ENCODE measurements at places on chromosomes 5 and 9.

DNA sequence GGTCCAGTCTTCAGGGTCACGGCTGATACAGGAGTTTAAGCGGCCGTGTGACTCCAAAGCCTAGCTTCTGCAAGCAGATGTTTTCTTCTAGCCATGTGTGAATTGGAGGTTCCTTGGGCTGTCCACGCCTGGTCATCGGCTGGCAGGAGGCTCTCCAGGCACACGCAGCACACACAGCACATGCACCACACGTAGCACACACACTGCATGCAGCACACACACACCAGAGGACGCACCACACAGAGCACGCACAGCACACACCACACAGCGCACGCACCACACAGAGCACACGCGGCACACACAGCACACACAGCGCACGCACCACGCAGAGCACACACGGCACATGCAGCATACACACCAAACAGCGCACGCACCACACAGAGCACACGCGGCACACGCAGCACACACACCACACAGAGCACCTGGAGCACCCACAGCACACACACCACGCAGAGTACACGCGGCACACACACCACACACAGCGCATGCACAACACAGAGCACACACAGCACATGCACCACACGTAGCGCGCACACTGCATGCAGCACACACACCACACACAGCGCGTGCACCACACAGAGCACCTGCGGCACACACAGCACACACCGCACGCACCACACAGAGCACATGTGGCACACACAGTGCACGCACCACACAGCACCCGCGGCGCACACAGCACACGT is 234.3 kb downstream of the FANCC start:
- no peak for DNase-seq

DNA sequence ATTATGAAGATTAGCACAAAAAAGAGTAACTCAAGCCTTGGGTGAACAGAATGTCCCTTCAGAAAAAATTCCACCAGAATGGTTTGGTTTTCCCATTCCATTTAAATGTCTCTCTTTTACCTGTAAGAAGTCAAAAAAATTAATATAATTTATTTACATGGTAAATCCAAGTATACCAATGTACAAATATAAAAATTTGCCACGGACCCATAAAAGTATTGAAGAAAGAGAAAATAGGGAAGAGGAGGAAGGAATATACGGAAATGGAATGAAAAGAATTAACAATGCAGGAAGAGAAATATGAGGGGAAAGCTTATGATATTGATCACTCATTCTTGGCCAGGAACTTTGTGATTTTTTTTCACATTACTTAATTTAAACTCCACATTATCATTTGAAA is at the start of gene OR13C9:
Gene OR13C9 (minus strand): TSS at position 101 of the 400 bp plus-strand sequence. CDS start 0 bp downstream, at position 101.
- DNase-seq = no peak

GRCh38 chr9:131677444-131678180 is 62.3 kb downstream of the RAPGEF1 start:
- DNase-seq = peak; percentile 33

- peak; percentile 74 for DNase-seq
Measured at GRCh38 chr5:39714036-39714698, 289.4 kb upstream of the DAB2 start.

GRCh38 chr9:92058723-92059444 is 56.3 kb downstream of the SPTLC1 start:
- DNase-seq = no peak

- no peak for DNase-seq
Measured at GRCh38 chr9:22817181-22817580, 370.6 kb downstream of the DMRTA1 start.

GRCh38 chr5:119795768-119796167 is 166.4 kb downstream of the FAM170A start:
- no peak for DNase-seq

GRCh38 chr9:126298063-126298801 is 28.4 kb upstream of the MVB12B start:
- no peak for DNase-seq

DNA sequence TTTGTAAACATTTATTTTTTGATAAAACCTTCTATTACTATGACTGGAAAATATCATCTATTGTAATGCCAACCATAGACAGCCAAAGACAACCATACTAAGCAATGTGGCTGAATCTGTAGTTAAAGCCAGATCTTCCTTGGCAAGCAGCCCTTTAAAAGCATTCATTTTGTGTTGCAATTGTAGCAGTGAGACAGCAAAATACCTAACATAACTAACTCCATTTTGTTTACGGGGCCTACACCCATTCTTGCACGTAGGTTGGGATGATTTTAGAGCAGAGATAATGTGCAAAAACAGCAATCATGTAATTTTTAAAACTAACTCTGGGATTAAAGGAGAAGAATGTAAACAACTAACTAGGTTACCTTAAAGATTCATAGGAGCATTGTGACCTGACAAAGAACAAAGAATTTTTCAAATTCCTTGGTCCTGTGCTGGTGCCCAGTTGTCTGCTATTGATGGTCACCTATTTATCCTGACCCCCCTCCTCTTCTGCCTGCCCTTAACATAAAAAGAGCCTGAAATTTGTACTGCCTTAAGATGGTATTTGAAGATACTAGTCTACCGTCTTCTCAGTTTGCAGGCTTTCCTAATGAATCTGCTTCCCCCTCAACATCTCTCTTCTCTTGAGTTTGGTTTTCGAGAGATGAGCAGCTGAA is 10.6 kb downstream of the IFNA1 start:
- no peak for DNase-seq

DNA sequence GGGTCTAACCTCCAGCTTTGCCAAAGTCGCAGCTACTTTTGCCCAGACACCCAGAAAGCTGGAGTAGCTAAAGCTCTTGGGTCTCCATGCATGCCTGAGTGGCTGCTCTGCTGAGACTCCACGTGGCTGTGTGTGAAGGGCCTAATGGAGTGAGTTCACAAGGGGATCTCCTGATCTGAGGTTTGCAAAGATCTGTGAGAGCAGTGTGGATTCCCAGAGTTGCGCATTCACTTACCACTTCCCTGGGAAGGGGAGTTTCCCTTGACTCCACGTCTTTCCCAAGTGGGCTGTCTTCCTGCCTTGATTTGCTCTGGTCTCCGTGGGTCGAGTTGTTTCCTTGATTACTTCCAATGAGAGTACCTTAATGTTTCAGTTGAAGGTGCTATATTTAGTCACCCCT is 17.6 kb upstream of the CDKN2B start:
- no peak for DNase-seq

DNA sequence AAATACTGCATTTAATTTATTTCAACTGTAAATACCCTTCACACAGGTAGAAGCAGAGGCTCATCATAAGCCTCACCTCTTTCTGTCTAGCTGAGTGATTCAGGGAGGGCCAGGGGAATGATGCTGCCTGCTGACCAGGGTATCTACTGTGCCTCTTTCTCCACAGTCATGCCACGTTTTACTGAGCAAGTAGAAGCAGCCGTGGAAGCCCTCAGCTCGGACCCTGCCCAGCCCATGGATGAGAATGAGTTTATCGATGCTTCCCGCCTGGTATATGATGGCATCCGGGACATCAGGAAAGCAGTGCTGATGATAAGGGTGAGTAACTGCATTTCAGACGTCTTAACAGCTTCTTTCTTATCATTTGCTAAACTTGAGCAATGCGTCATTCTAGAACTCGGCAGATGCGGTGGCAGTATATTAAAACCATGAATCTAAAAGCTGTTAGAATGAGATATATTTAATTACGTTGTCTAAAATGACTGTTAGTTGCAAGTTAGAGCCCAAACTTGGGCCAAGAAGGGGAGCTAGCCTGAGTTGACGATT is 50.0 kb upstream of the LRRTM2 start:
- DNase-seq = no peak

- peak; percentile 88 for DNase-seq
Measured at GRCh38 chr9:100601216-100601615, 23.3 kb downstream of the CAVIN4 start.

- DNase-seq = no peak
Measured at GRCh38 chr5:116771466-116772151, 197.0 kb upstream of the SEMA6A start.

DNA sequence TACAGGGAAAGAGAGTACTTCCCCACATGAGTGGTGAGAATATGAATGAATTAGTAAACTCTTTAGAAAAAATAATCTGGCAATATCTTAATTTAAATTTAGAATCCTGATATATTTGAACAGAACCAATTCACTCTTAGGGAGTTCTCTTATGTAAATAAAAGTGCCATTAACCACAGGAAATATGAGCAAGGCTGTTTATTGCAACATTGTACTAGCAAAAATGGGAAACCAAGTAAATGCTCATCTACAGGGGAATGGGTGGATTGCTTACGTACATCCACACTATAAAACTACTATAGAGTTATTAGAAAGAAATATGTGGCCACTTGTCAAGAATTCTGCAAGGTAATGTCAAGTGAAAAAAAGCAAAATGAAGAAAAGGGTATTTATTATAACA is 274.5 kb downstream of the TLE1 start:
- DNase-seq = no peak

DNA sequence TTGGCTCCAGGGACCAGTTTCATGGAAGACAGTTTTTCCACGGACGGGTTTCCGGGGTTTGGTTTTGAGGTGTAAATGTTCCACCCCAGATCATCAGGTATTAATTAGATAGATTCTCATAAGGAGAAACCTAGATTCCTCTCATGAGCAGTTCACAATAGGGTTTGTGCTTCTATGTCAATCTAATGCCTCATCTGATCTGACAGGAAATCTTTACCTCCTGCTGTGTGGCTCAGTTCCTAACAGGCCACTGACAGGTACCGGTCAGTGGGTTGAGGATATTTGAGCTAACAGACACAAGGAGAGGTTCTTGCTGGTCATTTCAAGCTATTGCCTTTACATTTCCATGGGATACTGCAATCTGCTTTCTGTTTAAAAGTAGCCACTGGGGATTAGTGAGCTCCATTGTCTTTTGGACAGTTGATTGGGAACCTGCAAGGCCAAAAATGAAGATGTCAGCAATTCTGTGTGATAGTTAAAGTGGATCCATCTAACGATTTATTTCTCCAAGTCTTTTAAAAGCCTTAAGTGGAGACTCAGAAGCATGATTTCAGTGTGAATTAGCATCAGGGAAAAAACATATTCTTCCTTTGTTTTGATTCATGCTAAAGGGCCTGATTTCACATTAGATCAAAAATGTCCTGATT is 38.6 kb downstream of the MRPS30 start:
- no peak for DNase-seq

- DNase-seq = peak; percentile 16
Measured at GRCh38 chr5:174292348-174292747, 246.8 kb downstream of the NSG2 start.

GRCh38 chr9:4195285-4195684 is 104.6 kb downstream of the GLIS3 start:
- no peak for DNase-seq

GRCh38 chr9:133074111-133074651 is 12.4 kb downstream of the CEL start:
- DNase-seq = no peak

GRCh38 chr5:132655821-132656773 is 1.9 kb upstream of the IL13 start:
- DNase-seq = peak; percentile 67

DNA sequence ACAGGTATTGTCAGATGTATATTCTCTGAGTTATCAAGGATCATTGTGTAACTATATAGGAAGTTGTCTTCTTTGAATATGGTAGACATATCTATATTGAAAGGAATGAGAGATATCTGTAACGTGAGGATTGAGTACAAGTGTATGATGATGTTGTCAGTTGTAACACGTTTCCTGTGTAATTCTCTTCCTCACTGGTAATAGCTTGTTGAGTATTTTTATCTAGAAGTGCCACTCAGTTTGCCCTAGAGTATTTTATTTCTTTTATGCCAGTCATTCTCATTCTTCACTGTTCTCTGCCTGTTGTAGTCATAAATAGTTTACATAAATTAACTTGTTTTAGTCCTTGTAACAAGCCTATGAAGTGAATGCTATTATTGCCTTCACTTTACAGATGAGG is 172.1 kb downstream of the BAAT start:
- DNase-seq = no peak

GRCh38 chr5:94420885-94421284 is 197.5 kb downstream of the KIAA0825 start:
- peak; percentile 2 for DNase-seq

GRCh38 chr9:6920041-6920440 is 162.3 kb downstream of the KDM4C start:
- no peak for DNase-seq

- peak; percentile 65 for DNase-seq
Measured at GRCh38 chr5:56761151-56761885, 54.0 kb upstream of the MAP3K1 start.

DNA sequence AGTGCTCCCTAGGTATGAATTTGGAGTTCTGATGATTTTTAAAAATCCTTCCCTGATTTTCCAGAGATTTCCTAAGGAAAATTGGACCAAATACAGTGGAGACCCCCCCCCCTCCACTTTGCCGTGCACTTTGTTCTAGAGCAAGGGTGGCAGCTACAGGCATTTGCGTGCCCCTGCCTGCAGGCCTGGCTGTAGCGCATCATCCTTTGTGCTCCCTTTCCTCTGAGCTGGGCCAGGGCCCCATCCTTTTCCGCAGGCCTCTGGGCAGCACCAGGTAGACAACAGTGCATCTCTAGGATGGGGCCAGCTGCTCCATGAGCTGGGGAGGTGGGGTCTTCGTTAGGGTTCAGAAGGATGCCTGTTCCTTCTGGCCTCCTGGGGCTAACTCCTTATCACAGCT is 39.6 kb downstream of the TRIO start:
- no peak for DNase-seq

GRCh38 chr9:117121316-117121715 is 293.5 kb downstream of the ASTN2 start:
- no peak for DNase-seq

DNA sequence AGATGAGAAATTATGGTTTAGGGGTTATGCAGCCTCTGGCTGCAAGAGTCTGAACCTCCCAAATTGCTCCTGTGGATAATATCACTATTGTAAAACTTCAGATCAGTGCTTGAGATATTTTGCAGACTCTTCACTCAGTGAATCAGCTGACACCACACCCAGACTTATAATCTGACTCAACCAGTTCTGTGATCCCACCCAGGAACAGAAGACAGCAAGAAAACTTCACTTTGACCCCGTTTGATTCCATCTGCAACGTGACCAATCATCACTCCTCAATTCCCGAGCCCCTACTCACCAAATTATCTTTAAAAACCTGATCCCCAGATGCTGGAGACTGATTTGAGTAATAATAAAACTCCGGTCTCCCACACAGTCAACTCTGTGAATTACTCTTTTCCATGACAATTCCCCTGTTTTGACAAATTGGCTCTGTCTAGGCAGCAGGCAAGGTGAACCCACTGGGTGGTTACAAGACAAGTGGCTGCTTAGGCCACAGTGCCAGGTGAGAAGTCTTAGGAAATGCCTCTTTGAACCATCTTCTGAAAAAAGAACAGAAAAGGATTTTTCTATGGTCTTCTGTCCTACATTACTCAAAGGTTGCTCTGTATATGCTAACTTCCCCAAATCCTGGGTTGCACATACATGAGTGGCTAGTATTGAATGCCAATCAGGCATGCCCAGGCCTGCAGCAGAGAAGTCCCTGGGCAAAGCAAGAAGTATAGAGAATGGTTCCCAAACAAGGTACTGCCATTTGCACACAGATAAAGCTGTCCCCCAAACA is 588.0 kb downstream of the PRELID2 start:
- DNase-seq = no peak

GRCh38 chr9:68431307-68431706 is 74.9 kb downstream of the PGM5 start:
- DNase-seq = no peak
